RWPE2 (cell line): ENCODE measurements at places on chromosomes 7 and 10.

GRCh38 chr7:93690021-93690420, 115.5 kb upstream of the CALCR start:
- DNase-seq = no peak

DNA sequence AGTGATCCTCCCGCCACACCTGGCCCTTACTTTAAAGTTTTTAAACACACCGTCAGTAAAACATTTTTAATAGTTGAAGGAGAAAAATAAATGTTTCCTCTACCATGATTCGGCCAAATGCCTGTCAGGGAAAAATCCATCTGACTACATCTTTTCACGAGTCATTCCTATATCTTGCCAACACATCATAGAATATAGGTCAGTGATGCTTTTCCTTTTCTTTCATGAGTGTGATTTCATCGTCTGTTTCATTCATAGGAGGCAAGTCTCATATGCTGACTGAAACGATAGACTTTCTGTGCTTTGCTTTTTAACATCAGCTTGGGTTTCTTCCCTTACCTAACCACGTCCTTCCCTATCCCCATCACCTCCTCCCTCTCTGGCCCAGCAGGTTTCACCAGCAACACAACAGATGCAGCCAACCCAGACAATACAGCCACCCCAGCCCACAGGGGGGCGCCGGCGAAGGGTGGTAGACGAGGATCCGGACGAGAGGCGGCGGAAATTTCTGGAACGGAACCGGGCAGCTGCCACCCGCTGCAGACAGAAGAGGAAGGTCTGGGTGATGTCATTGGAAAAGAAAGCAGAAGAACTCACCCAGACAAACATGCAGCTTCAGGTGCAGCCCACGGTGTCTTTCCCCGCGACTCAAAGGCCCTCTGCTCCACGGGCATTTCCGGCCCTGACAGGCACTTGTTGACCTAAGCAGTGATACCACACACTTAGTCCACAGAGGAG, 149.2 kb downstream of the TRIL start:
- no peak for DNase-seq

GRCh38 chr10:33154590-33154989, 179.9 kb downstream of the NRP1 start:
- no peak for DNase-seq

DNA sequence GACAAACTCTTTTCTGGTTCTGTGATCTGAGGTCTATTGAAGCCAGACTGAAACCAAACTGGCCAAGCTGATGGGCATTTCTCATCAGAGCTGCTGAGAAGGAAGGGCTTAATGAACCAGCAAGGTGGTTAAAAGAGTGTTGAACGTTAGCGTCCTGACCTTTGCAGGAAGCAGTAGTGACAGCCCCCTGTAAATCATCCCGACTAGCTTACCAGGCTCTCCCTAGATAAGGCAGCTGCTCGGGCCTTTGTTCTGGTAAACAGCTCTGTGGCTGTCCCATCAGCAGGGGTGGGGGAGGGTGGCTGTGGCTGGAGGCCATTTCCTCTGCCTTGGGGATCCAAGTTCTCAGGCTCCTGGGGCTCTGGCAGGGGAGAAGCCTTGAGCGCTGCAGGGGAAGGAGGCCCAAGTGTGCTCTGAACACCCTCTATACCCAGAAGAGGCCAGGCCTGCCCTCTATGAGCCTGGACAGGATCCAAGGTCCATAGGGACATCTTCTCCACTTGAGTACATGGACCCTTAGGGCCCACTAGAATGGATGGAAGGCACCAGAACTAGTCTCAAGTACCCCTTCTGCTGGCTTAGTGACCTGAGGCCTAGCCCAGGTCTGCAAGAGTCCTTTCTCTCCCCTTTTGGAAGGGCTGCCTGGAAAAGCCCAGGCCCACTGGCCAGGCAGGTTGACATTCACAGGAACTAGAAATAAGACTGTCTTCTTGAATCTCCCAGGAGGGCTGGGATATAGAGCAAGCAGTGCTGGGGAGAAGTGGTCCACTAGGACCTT, 134.6 kb downstream of the ARHGAP22 start:
- no peak for DNase-seq

GRCh38 chr10:58993480-58994221, 182.8 kb upstream of the PHYHIPL start:
- no peak for DNase-seq

- DNase-seq = no peak
Observed at GRCh38 chr7:159023206-159023605, 121.5 kb downstream of the VIPR2 start.

DNA sequence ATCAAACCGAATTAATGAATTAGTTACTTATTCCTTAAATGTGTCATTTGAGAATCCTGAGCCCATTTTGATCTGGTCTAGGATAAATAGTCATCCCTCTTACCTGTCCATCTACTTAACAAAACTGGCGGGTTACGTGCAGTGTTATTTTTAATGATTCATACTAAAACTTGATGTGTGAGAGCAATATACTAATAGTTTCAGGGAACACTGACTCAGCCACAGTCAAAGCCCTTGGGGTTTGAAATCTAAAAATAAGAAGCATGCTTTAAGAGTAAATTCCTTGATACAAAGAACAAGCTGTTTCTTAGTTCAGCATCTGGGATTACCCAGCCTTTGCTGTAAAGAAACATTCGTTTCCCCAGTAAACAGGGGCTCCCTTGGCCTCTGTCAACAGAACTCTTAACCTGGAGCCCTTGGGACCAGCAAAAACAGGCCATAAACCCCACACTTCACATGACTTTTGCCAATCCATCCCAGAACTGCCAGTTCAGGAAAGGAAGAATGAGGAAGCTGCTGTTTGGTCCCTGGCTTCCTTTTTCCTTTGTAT, 370.6 kb upstream of the IGFBP3 start:
- no peak for DNase-seq

- DNase-seq = no peak
Observed at GRCh38 chr10:15742102-15742501, 22.4 kb upstream of the ITGA8 start.

DNA sequence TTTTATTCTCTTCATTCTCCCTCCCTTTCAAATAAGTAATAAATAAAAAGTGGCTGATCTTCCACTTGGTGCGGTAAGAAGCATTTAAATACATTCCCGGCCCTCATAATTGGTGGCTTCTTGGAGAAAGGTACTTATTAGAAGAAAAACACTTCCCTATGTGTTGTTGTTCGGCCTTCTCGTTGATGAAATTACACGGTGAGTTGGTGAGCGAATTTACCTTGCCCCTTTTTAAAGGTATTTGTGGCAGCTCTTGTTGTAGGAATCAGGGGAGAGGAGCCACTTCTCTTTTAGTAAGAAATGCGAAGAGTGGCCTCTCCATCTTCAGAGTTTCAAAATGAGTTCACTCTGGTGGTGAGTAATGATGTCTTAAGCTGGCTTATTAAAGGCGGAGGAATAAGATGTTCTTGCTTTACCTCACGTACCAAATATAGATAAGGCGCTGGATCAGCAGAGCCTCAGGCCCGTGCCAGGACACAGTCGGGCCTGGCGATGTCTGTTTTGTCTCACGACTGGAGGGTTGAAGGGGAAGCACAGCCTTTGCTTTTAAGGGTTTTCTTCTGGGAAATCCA, 135.9 kb downstream of the CUX1 start:
- DNase-seq = no peak

- peak; percentile 52 for DNase-seq
Observed at GRCh38 chr7:149872419-149873073, 1.2 kb upstream of the ATP6V0E2 start.

- no peak for DNase-seq
Observed at GRCh38 chr10:79239275-79239779, 107.9 kb upstream of the PPIF start.

DNA sequence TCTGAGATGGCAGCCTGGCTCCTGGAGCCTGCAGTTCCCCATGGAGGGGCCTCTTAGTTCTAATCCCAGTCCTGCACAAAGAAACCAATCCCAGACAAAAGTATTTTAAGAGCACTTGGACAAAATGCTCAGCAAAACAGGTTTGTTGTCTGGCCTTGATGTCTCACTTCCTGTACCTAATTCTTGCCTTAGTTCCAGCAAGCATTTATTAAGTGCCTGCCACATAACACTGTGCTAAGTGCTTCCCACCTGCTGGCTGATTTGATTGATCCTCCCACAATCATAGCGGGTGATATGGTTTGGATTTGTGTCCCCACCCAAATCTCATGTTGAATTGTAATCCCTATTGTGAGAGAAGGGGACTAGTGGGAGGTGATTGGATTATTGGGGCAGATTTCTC, 65.7 kb upstream of the HABP2 start:
- no peak for DNase-seq

DNA sequence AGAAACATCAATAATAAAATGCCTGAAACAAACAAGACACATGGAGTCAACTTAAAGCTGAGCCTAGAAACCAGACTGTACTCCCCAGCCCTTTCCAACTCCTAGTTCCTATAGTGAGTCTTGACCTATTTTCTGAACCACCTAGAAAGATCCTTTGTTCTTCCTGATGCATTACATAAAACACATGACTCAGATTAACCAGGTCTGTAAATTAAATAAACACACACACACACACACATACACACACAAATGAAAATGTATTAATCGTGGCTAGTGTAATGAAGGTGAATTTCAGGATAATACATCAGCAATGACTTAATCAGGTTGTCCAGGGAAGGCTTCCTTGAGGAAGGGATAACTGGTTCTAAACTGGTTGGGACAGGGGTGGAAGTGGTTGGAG, 104.7 kb downstream of the ST8SIA6 start:
- no peak for DNase-seq

DNA sequence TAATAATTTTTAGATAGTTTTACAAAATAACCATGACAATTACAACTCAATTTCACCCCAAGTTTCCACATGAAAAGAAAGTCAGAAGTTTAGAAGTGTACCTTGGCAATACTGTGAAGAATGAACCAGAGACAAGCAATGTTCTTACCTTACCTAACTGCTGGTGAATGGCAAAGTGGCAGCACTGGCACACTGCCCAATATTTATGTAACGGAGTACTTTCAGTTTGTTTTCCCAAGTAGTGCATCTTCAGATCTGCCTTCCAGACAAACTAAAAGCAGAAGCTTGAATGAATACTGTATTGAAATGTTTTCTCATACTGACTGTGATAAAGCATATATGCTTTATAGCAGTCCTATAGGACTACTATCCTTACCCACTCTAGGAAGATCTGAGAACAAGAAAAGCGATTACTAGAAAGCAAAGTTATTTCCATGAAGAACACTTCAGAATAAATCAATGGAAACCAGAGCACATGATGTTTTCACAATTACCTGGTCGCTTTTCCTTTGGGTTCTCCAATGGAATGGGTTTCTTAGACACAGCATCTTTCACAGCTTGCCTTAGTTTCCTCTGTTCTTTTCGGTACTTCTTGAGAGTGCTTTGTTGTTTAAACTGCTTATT, 1.5 kb downstream of the NOC3L start:
- no peak for DNase-seq

- DNase-seq = no peak
Observed at GRCh38 chr10:74328388-74328787, 177.4 kb downstream of the ADK start.

DNA sequence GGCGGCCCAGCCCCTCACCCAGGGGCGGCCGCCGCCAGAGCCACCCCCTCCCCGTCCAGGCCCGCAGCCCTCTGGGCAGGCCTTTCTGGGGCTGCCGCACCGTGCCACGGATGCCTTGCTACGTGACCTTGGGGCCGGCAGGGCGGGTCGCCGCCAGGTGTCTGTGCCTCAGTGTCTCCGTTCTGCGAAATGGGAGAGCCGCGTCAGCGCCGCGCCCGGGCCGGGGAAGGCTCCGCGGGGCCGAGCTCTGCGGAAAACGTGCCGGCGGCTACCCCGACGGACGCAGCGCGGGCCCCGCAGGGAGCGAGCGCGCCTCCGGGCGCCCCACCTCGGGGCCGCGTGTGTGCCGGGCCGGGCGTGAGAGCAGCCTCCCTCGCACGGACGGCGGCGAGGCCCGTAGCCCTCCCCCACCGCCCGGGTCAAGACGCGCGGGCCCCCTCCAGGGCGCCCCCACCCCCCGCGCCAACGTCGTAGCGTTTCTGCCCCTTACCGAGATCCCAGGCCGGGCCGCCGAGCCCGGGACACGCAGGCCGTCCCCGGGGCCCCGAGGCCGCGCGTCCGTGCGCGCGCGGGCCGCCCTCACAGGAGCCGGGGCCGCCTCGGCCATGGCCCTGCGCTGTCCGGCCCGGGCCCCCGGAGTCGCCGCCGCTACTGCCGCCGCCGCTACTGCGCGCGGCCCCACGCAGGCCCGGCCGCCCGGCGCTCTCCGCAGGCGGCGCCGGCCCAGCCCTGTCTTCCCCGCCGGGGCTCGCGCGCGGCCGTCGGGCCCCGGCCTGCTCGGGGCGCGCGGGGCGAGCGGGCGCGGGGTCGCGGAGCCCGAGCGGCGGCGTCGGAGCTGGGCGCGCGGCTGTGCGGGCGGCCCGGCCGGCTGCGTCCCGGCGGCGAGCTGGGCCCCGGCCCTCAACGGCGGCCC, 1.1 kb downstream of the ZNF777 start:
- no peak for DNase-seq

- DNase-seq = no peak
Observed at GRCh38 chr7:2498708-2499107, 20.9 kb upstream of the LFNG start.

DNA sequence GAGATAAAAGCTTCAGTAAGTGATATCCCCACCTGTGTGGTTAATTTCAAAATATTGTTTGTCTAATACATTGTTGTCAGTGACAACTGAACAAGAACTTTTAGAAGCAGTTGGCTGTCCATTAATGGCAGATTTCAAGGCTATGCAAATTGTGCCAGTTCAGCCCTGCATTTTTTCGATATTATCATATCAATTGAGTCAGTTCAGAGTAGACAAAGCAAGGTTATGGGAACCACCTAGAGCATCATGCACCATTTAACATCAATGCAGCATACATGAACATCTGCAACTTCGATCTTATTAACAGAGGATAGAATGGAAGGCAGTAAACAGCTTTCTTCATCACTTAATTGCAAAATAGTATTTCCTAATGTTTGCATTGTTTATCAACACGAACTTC, 180.7 kb upstream of the KAT6B start:
- no peak for DNase-seq

DNA sequence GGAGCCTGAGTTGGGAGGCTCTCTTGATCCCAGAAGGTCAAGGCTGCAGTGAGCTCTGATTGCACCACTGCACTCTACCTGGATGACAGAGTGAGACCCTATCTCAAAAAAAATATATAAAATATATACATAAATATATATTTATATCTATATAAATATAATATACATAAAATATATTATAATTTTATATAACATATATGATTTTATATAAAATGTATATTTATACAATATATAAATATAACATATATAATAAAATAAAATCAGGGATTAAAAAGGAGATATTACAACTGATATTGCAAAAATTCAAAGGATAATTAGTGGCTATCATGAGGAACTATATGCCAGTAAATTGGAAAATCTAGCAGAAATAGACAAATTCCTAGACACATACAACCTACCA, 353.5 kb upstream of the HPS1 start:
- no peak for DNase-seq

DNA sequence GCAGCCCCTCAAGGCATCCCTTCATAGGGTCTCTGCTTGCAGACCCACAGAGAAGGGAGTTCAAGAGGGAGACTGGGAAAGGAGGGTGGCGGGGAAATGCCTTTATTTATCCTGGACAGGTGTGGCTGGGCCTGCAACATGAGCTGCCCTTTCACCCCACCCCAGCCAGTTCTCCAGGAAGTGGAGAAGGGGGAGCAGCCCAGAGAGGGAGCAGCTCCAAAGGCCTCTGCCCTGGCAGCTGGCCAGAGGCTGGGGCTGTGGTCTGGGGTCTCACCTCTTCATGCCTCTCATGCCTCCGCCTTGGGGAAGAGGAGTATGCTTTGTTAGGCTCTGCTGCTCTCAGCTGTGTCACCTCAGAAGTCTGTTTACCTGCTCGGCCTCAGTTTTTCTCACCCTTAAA, 3.1 kb downstream of the LDB3 start:
- DNase-seq = no peak

GRCh38 chr7:13016036-13016581, 328.7 kb downstream of the ARL4A start:
- no peak for DNase-seq

- no peak for DNase-seq
Observed at GRCh38 chr7:143258831-143259230, 4.4 kb upstream of the GSTK1 start.
